Stimulated activated CD8-positive, alpha-beta memory T cell treated with anti-CD3 and anti-CD28 coated beads, Interleukin-2, amount 100 ng/mL, for 1 hour (primary cell): ENCODE measurements at places on chromosomes 6 and 20.

- no peak for DNase-seq
Observed at GRCh38 chr6:157909282-157909664, 72.4 kb upstream of the SYNJ2 start.

GRCh38 chr6:23505026-23505425 lies 621.0 kb upstream of the NRSN1 start:
- DNase-seq, result no peak

DNA sequence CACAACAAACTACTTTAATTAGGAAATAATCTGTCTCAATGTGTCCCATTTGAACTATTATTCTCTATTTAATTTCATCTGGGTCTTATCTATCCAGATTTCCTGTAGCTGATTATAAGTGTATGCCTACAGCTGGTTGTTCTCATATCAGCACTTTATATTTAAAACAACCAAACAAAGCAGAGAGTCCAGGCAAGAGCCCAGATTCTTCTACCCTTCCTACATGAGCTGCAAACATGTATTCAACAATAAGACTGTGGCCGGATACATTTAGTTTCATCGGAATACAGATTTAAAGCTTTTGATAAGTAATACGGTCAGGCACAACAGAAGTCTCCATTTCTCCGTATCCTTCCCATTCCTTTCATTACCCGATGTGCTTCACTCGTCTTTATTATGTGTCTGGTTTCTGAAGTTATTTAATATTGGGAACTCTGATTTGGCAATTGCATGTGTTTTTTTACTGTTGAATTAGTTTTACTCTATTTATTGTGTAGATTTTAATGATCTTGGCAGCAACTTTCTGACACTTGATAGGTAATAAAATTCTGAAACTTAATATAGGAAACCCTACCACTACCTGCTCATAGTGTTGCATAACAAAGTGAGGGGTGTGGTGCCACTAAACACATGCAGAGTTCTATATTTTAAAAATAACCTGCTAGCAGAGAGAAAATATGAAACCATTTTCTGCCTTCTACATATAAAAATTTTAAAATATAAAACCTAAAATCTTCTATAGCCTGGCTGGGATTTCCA lies 653.5 kb upstream of the PTCHD4 start:
- DNase-seq, result no peak

DNA sequence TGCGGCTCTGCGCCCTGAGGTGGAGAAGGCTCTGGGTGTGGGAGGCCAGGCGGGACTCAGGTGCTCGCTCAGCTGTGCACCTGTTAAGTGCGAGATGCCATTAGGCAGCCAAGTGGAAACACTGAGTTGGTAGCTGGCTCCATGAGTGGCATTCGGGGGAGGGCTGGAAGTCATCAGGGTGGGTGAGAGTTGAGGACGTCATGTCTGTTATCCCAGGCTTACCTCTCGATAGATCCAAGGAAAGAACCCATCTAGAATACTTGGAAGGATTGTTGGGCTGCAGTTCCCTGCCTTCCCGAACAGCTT lies 41.3 kb downstream of the TAF8 start:
- DNase-seq, result no peak

- no peak for DNase-seq
Observed at GRCh38 chr6:30508890-30509736, 19.8 kb downstream of the HLA-E start.

- no peak for DNase-seq
Observed at GRCh38 chr6:117521791-117522502, 39.5 kb downstream of the DCBLD1 start.

DNA sequence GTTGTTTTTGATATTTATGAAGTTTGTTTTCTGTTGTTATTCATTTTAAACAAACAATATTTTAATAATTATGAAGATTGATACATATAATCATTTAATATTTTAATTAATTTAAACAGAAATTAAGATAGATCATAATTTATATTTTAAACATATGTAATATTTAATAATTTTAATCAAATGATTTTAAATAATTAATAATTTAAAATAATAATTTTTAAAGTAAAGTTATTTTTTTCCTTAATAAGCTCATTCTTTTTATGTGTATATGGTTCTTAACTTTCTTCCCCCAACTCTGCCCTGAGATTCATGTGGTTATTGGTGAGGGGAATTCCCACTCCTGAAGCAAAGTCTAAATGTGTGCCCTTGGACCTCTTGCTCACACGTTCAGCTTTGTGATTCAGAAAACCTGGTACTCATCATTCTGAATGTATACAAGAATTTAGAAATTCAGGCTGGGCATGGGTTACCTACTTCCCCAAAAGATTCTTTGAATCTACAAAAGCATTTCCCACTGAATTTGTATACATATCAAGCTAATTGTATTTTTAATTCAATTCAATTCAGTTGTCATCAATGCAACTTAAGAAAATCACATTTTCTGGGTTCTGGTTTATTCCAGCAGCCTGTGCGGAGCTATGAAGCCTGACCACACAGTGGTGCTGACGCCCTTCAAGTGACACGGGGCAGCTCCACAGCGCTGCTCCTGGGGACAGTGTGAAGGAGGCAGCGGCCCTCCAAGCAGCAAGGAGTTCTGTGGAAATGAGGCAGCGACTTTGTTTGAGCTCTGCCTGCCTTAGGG lies 168.9 kb upstream of the UST start:
- no peak for DNase-seq

DNA sequence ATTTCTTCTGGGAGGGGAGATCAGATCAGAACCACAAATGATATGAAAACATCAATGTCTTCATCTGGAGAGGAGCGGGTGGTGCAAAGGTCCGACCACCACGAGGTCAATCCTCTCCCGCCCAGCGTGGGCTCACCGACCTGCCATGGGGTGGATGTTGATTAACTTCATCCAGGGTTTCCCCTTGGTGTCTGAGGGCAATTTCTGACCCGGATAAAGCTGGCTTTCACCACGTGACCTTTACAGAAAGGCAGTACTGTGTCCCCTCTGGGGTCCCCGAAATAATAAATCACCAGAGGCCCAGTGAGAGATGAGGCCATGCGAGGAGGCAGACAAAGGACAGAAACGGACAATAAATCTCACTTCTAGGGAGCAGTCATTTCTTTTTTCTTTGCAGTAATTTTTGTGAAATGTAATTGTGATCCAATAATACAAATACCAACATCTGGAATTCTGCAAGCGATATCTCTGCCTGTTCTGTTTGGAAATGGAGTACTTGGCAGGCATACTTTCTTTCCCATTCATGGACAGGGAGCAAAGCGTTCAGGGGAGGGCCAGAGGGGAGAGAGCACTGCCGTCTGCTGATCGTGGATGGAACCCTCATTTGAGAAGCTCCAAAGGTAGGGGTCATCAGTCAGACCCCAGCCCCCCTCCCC lies 55.1 kb upstream of the APCDD1L start:
- no peak for DNase-seq

GRCh38 chr6:168709390-168709789 lies 268.4 kb downstream of the SMOC2 start:
- no peak for DNase-seq

DNA sequence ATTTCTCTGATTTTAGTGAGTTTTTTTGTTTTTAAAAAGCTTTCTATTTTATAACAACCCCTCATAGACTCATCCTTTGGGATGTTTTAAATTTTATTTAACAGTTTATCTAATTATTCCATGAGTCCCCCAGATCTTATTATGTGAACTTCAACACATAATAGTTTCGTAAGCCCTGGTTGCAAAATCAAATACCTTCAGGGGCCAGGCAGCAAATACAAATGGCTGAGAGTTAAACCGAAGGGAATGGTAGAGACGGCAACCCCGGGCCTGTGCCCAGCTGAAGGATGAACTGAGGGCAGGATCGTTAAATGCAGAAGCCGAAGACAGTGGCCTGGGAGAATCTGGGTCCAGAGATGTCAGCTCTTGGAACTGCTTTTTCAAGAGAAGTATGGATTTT lies 88.4 kb downstream of the RTN4IP1 start:
- DNase-seq, result no peak

- DNase-seq, result no peak
Observed at GRCh38 chr6:21609881-21610329, 16.4 kb downstream of the SOX4 start.

- no peak for DNase-seq
Observed at GRCh38 chr20:52817511-52817910, 154.6 kb upstream of the TSHZ2 start.

DNA sequence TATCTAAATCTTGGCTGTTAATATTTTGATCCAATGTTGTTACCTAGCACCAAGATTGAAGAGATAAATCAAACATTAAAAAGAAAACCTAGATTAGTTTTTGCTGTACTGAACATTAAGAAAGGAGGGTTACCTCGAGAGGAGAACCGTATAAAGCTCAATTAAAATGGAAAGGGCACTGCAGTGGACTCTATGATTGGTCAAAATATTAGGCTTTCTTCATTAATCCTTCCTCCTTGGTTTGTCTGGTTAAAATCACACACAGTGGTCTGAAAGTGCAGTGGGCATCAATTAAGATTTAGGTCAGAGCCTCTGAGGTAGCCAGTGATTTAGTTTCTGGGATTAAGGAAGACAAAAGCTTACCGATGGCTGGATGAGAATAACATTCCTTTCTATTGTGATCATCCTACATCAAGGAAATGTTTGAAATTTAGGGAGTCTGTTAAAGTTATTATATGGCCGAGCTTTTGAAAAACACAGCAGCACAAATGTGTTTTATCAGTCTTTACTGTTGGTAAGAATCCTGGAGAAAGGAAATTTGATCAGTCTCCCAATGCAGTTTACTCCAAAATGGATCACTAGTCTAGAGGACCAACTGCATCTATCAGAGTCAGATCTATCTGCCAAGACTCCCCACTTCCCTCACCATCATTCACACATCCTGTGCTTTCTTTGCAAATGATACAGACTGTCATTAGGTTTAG lies 134.6 kb upstream of the NEDD9 start:
- no peak for DNase-seq

- DNase-seq, result no peak
Observed at GRCh38 chr6:6889601-6890000, 218.2 kb upstream of the RREB1 start.

GRCh38 chr6:37696220-37696840 lies 1.4 kb downstream of the MDGA1 start:
- DNase-seq, result no peak

- no peak for DNase-seq
Observed at GRCh38 chr20:34559311-34560140, 1.0 kb downstream of the MAP1LC3A start.
